MCF 10A (cell line): ENCODE measurements at places on chromosomes 7 and 10.

DNA sequence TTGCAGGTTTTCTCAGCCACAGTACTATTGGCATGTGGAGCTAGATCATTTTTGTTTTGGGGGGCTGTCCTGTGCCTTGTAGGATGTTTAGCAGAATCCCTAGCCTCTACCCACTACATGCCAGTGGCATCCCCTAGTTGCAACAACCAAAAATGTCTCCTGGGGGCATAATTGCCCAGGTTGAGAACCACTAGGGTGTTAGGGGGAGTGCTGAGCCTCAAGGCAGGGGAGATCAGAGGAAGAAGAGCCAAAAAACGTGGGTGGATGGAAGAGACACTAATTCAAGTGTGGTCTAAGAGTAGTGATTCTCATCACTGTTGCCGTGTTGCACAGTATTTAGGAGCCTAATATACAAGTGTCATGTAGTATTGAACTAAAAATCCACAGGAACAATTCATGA, 31.7 kb upstream of the CCNY start:
- DNase-seq = no peak

GRCh38 chr10:116487522-116488430, 58.0 kb upstream of the PNLIP start:
- no peak for DNase-seq

- DNase-seq = no peak
These were observed 60.1 kb downstream of the CARD11 start for GRCh38 chr7:2983586-2983985.

- no peak for DNase-seq
These were observed 179.6 kb upstream of the GALNT17 start for GRCh38 chr7:70952311-70952710.

GRCh38 chr7:105017657-105018365, 3.8 kb downstream of the KMT2E start:
- peak; percentile 47 for DNase-seq

- DNase-seq = no peak
These were observed 20.9 kb upstream of the DNAJB12 start for GRCh38 chr10:72375585-72375984.

- no peak for DNase-seq
These were observed 126.6 kb upstream of the PARD3 start for GRCh38 chr10:34941471-34942357.

GRCh38 chr7:33982425-33982786, 77.1 kb downstream of the BMPER start:
- peak; percentile 54 for DNase-seq

DNA sequence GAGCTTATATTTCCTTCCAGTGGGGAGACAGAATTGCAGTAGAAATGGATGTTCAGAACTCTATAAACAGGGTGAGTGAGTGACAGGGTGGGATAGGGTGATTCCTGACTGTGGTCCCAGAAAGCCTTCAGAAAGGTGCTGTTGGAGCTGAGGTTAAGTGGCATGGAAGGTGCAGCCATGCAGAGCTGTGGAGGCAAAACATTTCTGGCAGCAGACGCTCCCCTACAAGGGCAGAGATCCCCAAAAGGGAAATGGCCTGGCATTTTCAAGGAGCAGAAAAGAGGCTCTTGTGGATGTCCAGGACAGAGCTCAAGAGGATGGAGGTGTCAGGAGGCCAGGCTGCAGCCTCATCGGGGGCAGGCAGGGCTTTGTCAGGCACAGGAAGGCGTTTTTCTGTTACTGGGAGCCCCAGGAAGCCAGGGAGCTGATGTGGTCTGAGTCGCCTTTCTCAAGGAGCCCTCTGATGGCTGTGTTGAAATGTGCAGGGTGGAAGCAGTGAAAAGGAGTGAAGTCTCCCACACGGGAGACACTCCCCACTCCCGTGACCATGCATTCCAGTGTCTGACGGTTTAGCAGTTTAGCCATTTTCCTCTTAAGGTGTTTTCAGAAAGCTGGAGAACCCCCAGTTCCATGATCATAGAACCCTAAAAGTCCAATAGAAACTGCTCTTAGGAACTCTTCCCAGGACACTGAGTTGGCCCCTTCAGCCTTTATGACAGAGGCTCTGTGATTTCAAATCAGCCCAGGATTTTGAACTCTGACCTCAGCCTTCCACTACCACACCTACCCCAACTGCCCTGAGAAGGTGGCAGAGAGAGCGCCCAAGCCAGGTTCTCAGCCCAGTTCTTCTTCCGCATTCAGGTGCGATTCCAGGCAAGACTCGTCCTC, 96.2 kb downstream of the C10orf105 start:
- no peak for DNase-seq
